C1 segment of cervical spinal cord (tissue), 14 donors: ENCODE measurements at places on chromosomes 13 and 19.

- no peak for DNase-seq
Observed at GRCh38 chr13:28574617-28575142, 79.8 kb upstream of the FLT1 start.

GRCh38 chr19:13189600-13189999, 39.4 kb downstream of the IER2 start:
- no peak for DNase-seq

DNA sequence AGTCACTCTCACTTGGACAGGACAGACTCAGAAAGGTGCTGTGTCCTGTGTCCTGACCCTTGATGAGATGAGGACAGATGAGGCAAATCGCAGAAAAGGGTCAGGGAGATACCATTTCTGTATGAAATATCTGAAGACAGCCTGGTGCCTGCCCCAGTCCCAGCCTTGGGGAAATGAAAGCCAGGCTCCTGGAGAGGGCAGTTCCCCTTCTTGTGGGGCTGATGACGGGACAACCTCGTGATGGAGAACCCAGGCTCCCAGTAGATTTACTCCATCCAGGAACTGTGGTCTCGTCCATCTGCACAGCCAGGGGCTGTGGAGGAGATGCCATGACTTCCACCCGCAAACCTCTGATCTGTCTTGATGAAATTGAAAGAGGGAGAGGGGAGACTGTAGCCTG, 13.8 kb downstream of the LILRB1 start:
- DNase-seq = no peak

- no peak for DNase-seq
Observed at GRCh38 chr13:110344320-110344719, 37.2 kb downstream of the COL4A2 start.

- DNase-seq = no peak
Observed at GRCh38 chr13:41139296-41139966, 6.8 kb upstream of the KBTBD6 start.

DNA sequence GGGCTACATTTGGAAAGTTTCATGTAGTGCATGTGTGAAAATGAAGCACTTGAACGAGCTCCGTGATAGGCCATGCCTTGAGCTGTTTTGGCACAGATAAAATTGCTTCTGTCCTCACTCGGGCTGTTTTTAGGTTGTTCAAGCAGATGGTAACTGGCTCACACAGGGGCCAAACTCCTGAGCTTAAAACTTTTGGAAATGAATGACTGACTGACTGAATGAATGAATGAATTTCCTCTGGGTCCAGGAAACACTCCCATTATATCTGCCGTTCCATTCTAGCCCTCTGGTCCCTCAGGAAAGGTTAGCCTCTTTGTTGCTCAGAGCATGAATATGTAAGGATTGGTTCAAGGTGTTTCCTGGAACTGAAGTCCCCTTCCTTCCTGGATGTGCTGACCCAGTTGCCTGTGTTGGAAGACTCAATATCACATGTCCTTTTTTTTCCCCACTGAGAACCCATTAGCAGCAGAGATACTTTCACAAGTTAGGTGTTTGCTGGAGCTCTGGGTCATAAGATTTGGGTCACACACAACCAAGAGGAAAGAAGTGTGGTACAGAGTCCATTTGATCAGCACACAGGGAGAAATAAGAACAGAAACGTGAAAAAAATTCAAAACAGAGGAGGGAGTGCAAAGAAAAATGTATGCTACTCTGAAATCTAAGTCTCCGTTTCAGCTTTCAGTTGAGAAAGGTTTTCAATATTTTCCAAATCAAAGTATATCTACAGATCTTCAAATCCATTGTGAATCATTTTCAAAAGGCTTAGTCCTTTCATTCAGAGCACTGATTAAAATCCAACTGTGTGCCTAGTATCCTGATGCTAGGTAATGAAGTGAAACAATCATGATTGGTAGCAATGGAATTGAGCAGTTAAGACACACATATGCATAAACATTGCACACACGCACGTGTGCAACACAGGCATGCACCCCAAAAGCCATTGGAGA, 18.9 kb downstream of the MBNL2 start:
- DNase-seq = no peak

DNA sequence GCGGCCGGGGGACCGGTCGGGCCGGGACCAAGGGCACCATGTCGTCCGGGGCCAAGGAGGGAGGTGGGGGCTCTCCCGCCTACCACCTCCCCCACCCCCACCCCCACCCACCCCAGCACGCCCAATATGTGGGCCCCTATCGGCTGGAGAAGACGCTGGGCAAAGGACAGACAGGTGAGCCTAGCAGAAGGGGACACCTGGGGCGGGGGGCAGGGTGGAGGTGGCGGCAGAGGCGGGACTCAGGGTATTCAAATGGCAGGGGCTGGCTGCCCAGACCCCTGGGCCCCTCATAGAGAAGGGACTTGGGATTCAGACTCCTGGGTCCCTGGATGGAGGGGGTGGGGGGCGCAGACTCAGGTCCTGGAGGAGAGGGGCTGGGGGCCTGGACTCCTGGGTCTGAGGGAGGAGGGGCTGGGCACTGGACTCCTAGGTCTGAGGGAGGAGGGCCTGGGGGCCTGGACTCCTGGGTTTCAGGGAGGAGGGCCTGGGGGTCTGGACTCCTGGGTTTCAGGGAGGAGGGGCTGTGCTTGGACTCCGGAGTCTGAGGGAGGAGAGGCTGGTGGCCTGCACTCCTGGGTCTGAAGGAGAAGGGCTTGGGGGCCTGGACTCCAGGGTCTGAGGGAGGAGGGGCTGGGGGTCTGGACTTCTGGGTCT, 735 bp downstream of the BRSK1 start:
- no peak for DNase-seq

DNA sequence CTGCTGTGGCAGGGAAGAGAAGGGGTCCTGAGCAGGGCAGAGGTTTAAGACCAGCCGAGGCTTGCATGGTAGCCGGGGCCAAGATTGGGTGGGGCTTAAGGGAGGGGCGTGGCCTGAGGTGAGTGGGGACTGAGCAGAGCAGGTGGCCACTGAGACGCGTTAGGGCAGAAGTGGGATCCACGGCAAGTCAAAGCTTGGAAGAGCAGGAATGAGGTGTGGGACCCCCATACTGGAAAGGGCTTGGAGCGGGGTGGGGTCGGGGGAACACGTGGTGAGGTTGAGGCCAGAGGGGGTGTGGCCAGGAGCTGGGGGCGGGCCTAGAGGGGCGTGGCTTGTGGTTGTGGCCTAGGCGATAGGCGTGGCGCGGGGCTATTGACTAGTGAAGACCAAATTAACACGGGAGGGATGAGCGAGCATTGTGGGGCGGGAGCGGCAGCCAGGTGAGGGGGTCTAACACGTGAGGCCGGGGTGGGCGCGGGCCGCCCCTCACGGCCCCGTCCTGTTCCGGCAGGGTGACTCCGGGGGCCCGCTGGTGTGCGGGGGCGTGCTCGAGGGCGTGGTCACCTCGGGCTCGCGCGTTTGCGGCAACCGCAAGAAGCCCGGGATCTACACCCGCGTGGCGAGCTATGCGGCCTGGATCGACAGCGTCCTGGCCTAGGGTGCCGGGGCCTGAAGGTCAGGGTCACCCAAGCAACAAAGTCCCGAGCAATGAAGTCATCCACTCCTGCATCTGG, 3.3 kb downstream of the CFD start:
- DNase-seq = no peak
